ENCODE measurements at places on chromosomes 13 and 19.

GRCh38 chr19:19385896-19386869 lies 19.3 kb upstream of the GATAD2A start:
- DNase-seq = peak; percentile 35

- peak; percentile 74 for DNase-seq
Measured at GRCh38 chr19:41541990-41542584, 33.9 kb upstream of the CEACAM21 start.

GRCh38 chr19:13127811-13128575 lies 9.9 kb downstream of the NACC1 start:
- DNase-seq = no peak

DNA sequence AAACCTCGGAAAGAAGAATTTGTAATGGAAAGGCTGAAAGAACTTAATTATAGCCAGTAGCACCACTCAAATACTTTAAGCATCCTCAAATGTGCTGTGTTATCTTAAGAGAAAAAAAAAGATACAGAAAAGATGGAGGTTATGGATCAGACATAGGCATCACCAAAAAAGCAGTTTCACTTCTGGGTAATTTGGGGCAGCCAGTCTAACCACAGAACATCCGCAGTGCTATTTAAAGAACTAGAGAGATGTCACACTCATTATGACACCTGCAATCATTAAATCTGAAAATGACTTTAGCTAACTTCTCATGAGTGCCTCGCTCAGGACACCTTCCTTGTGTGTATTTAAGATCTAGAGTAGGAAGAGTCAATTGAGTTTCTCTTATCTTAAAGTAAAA lies 211.8 kb downstream of the RBM26 start:
- DNase-seq = no peak

DNA sequence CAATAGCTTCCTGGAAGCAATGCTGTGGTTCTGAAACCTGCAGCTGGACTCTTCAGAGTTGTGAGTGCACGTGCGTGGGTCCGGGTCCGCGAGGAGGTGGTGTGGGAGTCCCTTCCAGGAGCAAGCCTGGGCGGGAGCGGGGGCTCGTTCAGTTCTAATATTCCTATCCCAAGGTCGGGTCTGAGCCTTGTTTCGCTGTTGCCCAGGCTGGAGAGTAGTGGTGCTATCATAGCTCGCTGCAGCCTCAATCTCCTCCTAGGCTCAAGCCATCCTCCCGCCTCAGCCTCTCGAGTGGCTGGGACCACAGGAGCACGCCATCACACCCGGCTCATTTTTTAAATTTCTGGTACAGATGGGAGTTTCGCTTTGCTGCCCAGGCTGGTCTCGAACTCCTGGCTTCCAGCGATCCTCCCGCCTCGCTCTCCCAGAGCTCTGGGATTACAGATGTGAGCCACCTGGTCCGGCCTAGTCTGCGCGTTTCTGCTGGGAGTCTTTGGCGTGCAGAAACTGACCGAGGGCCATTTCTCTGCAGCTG lies 625 bp downstream of the ZFP82 start:
- DNase-seq = peak; percentile 8

All from stimulated activated CD4-positive, alpha-beta T cell treated with anti-CD3 and anti-CD28 coated beads, TNF-alpha, amount 100 ng/mL, for 4 hours (primary cell).